SW 1271 (cell line): ENCODE measurements at places on chromosomes 7 and 10.

- no peak for DNase-seq
Observed at GRCh38 chr7:70695795-70696083, 436.2 kb upstream of the GALNT17 start.

DNA sequence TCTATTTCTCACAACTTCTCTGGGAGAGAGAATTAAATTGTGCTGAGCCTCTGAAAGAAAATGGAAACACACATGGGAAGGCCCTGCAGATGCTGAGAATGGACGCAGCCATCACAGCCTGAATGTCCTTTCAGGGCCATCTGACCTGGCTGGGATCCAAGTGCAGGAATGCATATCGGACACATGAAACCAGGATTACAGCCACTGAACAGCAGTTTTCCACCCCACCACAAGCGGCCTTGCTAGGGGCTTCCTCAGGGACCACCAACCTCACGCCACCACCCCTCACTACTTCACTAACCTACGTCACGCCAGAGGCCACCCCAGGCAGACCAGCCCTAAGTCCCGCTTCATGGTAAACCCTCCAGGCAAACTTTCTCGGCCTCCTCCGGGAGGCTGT is 103.3 kb downstream of the DIP2C start:
- DNase-seq, result no peak

GRCh38 chr7:129848436-129848835 is 104.3 kb downstream of the UBE2H start:
- DNase-seq, result no peak

DNA sequence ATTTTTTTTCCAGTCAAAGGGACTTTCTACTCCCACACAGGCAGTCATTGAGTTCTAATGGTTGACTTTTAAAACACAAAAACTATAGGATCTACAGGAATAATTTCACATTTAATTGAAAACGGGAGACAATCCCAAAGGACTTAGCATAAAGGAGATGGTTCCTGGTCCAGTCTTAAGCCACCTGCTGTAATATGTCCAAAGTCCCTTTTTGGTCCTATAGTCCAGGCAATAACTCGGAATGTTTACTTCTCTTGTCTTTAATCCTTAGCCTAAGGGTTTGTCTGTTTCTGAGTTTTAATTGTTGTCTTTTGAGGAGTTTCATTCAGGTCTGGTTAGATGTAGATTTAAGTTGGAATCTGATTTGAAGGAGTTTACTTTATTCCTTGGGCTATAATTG is 184.9 kb downstream of the BAMBI start:
- DNase-seq, result no peak

DNA sequence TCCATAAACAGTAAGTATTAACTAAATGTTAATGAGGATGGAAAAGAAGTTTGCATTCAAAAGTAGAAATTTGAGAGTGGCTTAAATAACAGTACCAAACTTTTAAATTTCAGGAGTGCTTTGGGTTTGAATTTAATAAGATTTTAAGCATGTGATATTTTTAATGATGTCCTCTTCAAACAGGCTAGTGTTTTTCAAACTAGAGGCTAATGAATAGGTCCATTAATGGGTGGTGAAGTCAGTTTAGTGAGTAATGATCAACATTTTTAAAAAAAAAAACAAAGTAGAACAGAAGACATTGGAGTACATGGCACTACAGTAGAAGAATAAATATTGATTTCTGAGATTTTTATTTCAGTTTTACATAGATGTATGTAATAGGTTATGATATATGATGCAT is 72.9 kb downstream of the AKAP9 start:
- no peak for DNase-seq

- no peak for DNase-seq
Observed at GRCh38 chr10:115514895-115515294, 421.7 kb downstream of the ATRNL1 start.

DNA sequence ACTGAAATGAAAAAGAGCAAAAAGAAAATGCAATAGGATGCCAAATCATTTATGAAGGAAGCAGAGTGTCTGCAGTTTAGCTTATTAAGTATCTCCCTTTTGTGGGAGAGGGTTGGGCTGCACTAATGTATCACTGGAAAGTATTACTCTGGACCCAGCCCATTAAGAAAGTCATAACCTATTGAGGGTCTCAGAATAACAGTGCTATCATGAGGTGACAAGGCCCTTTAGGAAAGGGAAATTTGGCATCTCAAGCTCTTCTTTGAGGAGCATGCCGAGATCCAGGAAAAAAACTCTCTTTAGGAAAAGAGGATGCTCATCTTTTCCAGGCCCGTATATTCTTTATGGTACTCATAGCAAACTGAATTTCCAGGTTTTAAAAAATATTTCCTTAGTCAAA is 114.6 kb downstream of the PRKG1 start:
- no peak for DNase-seq

GRCh38 chr7:138588986-138589385 is 112.2 kb downstream of the SVOPL start:
- no peak for DNase-seq

DNA sequence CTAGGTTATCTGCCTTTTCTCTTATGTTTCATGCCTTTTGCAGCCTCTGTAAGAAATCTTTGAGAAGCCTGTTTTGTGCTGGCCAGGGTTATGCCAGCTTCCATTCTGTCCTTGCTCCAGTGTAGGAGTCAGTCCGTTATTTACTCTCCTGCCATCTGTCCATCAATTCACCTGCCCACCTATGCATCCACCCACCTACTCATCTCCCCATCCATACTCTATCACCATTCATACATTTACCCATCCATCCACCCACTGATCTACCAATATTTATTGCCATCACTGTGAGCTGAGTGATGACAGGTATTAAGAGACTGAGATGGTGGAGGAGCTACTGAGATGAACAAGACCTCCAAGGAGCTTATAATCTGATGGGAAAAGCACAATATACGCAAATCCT is 12.7 kb upstream of the PPIF start:
- no peak for DNase-seq

DNA sequence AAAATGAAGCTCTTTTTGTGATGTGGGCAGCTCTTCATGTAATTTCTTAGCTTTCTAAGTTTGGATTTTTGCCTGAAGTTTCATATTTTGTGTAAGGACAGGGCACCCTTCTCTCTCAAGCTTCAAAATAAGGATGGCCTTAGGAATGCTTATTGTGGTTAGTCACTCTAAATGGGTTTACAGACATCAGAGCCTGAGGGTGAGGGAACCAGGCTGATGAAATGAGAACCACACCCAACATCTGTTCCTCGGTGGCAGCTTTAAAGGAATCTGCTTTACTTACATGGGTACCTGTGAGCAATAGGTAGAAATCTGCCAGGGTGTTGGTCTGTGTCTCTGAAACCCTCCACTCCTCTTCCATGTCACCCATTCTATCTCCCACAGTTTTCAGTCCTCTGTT is 174.3 kb downstream of the EMX2 start:
- DNase-seq, result no peak

GRCh38 chr7:138254444-138254843 is 178.2 kb downstream of the AKR1D1 start:
- no peak for DNase-seq
